NCI-H526 treated with DMSO at 0.1 percent for 48 hours (cell line): ENCODE measurements at places on chromosomes 1 and 21.

DNA sequence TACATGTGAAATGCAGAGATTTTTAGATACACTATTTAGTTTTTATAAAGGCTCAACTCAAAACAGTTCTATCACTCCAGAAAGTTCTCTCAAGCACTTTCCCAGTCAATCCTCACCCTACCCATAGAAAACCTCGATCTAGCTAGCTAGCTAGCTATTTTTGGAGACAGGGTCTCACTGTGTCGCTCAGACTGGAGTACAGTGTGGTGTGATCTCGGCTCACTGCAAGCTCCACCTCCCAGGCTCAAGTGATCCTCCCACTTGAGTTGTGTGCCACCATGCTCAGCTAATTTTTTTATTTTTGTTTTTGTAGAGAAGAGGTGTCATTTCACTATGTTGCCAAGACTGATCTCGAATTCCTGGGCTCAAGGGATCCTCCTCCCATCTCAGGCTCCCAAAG, 236.9 kb downstream of the RERE start:
- no peak for DNase-seq

GRCh38 chr1:186654741-186655140, 25.5 kb downstream of the PTGS2 start:
- DNase-seq, result no peak

- no peak for DNase-seq
Measured at GRCh38 chr1:43968348-43968948, 1.4 kb upstream of the DPH2 start.

GRCh38 chr1:29324771-29325351, 88.5 kb downstream of the PTPRU start:
- DNase-seq, result peak; percentile 41

GRCh38 chr1:229749992-229750391, 123.9 kb downstream of the URB2 start:
- no peak for DNase-seq

DNA sequence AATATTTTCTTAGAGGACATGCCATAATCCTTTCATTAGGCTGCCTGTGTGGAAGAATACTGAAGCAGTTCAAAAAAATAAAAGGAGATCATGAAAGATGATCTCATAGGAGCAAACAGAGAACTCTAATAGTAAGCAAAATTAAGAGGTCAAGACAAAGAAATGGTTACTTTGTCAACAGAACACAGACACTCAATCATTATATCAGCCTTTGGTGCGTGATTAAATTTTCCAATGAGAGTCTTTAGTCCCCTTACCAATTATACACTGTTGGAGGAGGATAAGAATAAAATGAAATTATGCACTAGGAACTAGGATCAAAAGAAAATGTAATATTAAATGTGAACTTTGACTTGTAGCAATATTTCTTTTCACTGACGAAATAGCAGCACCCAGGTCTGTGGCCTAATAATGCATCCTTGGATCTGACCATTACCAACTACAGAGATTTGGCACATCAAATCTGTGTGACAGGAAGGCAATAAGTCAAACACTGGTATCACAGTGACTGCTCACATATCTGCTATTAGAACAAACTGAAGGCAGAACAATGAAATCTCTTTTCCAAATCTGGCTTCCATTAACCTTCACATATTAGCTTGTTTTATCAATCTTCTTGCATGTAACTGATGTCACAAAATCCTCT, 1812.9 kb downstream of the PLA2G4A start:
- DNase-seq, result no peak

- DNase-seq, result no peak
Measured at GRCh38 chr1:150089846-150090520, 22.4 kb downstream of the VPS45 start.

- no peak for DNase-seq
Measured at GRCh38 chr1:195697130-195697529, 911.1 kb downstream of the KCNT2 start.

GRCh38 chr1:164320790-164321731, 237.9 kb upstream of the PBX1 start:
- peak; percentile 94 for DNase-seq

DNA sequence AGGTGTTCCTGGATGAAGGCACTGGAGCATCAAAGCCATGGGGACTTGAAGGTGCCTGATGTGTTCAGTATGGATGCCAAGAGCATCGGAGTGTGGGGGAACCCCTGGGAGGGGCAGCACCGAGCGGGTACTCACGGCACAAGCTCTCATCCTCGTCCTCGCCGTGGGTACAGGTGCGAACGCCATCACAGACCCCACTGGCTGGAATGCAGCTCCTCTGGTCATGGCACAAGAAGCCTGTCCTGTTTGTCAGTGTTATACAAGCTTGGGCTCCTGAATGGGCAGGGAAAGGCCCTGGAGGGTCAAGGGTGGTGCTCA, 6.0 kb downstream of the LDLRAD1 start:
- DNase-seq, result no peak

GRCh38 chr1:107976836-107977235, 11.9 kb upstream of the VAV3 start:
- no peak for DNase-seq

DNA sequence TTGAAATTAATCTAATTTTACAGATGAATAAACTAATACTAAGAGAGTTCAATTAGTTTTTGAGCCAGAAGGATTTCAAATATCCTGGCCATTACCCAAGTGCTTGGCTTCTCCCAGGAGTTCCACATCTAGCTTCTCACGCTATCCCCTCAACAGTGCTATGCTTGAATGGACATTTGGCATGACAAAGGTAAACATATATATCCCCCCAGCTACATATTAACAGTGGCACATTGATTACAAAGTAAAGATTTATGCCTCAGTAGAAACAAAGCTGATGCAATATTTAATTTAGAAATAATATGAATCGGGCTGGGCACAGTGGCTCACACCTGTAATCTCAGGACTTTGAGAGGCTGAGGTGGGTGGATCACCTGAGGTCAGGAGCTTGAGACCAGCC, 434.6 kb upstream of the PRMT6 start:
- no peak for DNase-seq

DNA sequence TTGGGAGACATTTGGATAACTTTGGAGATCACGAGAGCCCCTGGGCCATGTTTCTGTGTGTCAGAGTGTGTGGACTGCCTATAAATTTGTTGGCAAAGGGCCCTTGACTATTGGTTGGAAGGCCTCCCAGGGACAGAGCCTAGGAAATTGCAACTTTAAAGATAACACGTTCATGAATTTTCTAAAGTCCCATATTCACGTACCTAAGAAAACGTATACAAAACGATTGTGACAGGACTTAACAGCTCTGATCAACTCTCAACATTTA, 55.8 kb downstream of the DOP1B start:
- no peak for DNase-seq

DNA sequence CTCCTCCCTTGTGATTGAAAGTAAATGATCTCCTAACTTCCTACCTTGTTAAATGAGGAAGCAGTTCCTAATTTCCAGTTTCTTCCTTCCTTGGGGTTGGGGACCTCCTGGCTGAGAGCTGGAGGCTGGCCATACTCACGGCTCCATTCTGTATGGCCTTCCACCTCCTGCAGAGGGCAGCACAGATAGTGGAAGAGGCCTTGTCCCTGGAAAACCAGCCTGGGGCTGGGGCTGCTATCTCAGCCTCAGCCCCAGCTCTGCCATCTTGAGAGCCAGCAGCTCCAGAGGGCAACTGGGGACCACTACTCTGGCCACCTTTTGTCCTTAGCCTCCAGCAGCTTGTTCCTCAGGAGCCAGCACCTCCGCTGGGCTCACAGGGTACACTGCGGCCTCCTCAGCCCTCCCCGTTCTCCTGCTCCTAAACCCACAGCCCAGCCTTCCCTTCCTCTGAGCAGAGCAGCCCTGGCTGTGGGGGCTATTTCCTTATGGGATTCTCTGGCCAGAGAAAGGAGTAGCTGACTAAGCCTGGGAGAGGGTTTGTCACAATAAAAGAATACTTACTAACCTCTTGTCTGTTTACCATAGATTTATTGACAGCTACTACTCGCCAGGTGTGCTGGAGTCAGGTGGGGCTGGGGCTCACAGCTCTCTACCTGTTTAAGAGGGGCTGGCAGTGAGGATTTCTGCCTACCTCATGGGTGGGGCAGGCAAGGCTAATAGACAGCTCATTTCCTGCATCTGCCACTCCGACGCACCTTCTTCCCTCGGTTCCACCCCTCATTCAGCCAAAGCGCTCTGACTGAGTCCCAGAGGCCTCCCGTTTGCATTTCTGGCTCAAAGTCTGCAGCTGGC, 6.3 kb downstream of the TMEM234 start:
- peak; percentile 13 for DNase-seq

- no peak for DNase-seq
Measured at GRCh38 chr1:149923626-149924025, 4.0 kb downstream of the SF3B4 start.

DNA sequence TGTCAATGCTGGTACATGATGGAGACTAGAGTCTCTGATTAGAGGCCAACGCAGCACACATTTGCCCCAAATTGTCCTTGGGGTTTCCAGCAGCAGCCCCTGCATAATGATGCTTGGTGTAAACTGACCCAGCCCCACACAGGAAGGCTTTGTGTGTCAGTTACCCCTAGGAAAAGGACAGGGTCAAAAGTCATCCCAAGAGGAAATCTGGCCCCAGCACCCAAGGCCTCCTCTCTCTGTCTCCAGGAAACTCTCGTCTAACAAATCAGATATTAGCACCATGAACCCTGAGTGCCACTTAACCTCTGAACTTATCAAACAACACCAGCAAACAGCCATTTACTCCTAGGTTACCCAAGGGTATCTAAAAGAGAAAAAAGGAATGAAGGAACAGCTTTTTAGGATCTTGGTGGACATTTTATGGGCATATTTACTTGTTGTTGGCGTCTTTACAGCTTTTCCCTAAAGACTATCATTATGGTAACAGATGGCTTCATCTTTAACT, 84.5 kb downstream of the PSMG1 start:
- DNase-seq, result no peak

- DNase-seq, result no peak
Measured at GRCh38 chr1:25096307-25097150, 135.8 kb downstream of the SYF2 start.
